H1 (cell line): ENCODE measurements at places on chromosomes 6 and 20. TPM values are rescaled to one million over a fixed set of nuclear protein-coding genes. Genes with fewer than 3 reads are reported as not detected.

- DNase-seq = no peak
- no peaks in the 10 kb centered on the region for H3K36me3 ChIP-seq
- H3K4me3 ChIP-seq = no peak overlapping the region
- no peaks in the 10 kb centered on the region for H3K27me3 ChIP-seq
These were observed 96.2 kb upstream of the FOXO3 start for GRCh38 chr6:108464418-108465097.

- H3K4me3 ChIP-seq = no peak overlapping the region
- no peak overlapping the region for H3K27ac ChIP-seq
- peaks cover 2% of the 10 kb centered on the region; the same call in 1 of the 2 replicates for H3K4me1 ChIP-seq
- no peak for DNase-seq
- H3K27me3 ChIP-seq = no peaks in the 10 kb centered on the region
These were observed 8.5 kb upstream of the SDCBP2 start for GRCh38 chr20:1337441-1337840.

- H3K4me3 ChIP-seq = no peak overlapping the region
- no peaks in the 10 kb centered on the region for H3K36me3 ChIP-seq
- no peaks in the 10 kb centered on the region for H3K4me1 ChIP-seq
- no peak for DNase-seq
- no peak overlapping the region for H3K27ac ChIP-seq
- no peaks in the 10 kb centered on the region for H3K27me3 ChIP-seq
These were observed 284.8 kb downstream of the SMOC2 start for GRCh38 chr6:168725802-168726201.

PAK5 gene
- total RNA-seq = 0.44 and 0.80 TPM in 2 replicates

DNA sequence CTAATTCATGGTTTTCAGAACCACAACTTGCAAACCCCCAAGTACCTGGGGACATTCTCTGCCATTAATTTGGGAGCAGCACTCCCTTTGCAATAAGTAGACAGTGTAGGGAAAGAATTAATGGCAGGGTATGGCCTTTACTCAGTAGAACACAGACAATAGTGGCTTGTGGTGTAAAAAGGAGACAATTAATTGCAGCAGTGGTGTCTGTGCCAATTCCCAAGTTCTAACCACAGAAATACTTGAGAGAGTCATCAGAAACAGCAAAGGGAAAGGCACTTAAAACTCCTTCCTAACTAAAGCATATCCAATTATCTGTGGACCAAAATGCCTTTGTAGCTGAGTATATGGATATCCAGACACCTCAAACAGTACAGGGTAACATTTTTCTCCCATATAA is 257.6 kb upstream of the POU3F2 start:
- no peak overlapping the region for H3K27ac ChIP-seq
- H3K27me3 ChIP-seq = no peaks in the 10 kb centered on the region
- peaks cover 4% of the 10 kb centered on the region for H3K4me1 ChIP-seq
- H3K36me3 ChIP-seq = no peaks in the 10 kb centered on the region
- no peak for DNase-seq

DNA sequence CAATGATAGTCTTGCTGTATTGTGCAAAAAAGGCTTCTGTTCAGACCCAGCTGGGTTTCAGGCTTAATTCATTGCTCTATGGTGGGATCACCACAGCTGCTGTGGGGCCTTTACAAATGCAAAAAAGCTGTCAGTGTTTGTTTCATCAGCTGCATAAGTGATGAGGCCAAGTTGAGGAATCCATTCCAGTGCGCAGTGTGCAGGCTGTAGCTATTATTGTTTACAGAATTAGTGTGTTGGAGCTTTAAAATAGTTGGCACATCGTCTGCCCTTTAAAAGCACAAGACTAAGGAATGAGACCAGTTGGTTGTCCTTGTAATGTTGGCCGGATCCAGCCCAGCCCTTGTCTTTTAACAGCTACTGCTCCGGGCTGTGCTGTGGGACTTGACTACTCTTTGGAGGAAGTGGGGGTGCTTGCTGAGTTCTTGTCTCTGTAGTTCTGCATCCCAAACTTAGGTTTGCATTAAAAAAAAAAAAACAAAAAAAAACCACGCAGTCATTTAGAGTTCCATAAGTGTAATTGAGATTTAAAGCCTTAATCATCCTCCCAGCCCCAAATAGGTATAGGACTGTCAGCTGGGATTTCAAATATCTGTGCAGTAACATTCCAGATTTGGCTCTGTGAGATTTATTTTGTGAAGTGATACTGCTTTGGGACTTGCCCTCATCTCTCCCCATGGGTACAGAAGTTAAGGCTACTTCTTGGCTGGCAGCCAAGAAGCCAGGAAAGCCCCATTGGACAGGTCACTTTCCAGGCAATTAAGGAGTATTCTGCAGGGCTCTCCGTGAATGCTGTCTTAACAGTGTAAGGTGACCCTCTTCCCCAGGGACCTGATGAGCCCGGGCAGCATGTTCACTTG is 19.3 kb downstream of the JARID2 start:
- DNase-seq = no peak
- no peak overlapping the region for H3K27ac ChIP-seq
- no peak overlapping the region; the same call in 1 of the 2 replicates for H3K4me3 ChIP-seq
- peaks cover 10% of the 10 kb centered on the region; the same call in 1 of the 2 replicates for H3K36me3 ChIP-seq

PRSS35 gene
- 2.3 and 2.9 TPM in 2 replicates for total RNA-seq
